ENCODE measurements at places on chromosomes 11 and 22.
A peak's percentile ranks its signal among the peaks of the same experiment; 100 is the strongest.

- no peak for DNase-seq
Measured at GRCh38 chr11:47603295-47603694, 9.1 kb upstream of the C1QTNF4 start.

GRCh38 chr22:39985383-39986035, 9.2 kb upstream of the FAM83F start:
- DNase-seq, result no peak

GRCh38 chr22:40520562-40520961, 116.0 kb downstream of the MRTFA start:
- no peak for DNase-seq

DNA sequence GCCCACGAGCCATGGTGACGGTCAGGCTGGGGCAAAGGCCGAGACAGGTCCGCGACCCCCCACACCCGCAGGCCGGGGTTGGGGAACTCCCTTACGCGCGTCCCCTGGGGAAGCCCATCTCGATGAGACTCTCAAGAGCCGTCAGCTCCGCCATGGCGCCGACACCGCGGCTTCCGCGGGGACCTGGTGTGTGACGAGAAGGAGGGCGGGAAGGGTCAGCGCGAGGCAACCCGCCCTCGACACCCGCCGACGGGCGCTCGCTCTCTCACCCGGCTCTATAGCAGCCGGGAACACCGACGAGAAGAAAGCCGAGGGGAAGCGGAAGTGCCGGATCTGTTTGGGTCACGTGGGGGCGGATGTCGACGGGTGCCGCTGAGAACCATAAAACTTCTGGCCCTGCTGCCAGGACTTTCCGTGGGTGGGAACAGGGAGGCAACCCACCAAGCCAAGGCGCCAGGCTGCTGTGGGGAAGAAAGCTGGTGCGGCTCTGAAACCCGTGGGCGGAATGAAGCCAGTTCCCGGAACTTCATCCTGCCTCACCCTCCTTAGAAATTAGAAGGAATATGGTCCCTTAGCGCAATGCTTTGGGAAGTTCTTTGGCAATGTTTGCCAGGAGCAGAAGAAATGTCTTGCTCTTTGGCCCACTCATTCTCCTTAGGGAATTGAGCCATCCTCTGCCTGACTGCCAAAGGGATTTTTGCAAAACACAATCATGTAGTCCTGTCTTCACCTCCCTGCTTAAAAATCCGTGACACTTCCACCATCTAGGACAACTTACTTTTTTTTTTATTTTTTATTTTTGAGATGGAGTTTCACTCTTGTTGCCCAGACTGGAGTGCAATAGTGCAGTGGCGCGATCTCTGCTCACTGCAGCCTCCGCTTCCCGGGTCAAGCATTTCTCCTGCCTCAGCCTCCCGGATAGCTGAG, at the start of gene UBXN1:
UBXN1 (minus strand) TSS at position 304 of the 927 bp plus-strand sequence; CDS start at position 154, 150 bp downstream.
- DNase-seq, result peak; percentile 74

- no peak for DNase-seq
Measured at GRCh38 chr22:47393191-47393590, 630.7 kb downstream of the TBC1D22A start.
